Stimulated activated CD4-positive, alpha-beta T cell treated with anti-CD3 and anti-CD28 coated beads, Interleukin-1b, Interleukin-23, amount 100 ng/mL, for 48 hours (primary cell): ENCODE measurements at places on chromosomes 5 and 9.
A peak's percentile ranks its signal among the peaks of the same experiment; 100 is the strongest.

DNA sequence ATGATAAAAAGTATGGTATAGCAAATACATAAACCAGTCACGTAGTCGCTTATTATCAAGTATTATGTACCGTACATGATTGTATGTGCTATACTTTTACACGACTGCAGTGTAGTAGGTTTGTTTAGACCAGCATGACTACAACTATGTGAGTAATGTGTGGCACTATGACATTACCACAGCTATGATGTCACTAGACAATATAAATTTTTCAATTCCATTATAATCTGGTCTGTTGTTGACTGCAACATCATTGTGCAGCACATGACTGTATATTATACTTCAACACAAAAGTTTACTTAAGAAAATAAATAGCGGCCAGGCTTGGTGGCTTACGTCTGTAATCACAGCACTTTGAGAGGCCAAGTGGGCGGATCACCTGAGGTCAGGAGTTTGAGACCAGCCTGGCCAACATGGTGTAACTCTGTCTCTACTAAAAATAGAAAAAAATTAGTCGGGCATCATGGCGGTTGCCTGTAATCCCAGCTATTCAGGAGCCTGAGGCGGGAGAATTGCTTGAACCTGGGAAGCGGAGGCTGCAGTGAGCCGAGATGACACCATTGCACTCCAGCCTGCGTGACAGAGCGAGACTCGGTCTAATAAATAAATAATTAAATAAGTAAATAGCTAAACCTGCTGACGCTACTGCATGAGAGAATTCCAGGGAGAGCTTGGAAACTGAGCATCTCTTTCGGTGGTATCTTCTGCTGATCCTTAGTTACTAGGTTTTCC, 24.6 kb upstream of the JADE2 start:
- DNase-seq: no peak

GRCh38 chr5:138660051-138660572, 84.9 kb upstream of the HSPA9 start:
- no peak for DNase-seq

GRCh38 chr9:8832955-8833354, 1033.4 kb upstream of the DMAC1 start:
- DNase-seq: no peak

DNA sequence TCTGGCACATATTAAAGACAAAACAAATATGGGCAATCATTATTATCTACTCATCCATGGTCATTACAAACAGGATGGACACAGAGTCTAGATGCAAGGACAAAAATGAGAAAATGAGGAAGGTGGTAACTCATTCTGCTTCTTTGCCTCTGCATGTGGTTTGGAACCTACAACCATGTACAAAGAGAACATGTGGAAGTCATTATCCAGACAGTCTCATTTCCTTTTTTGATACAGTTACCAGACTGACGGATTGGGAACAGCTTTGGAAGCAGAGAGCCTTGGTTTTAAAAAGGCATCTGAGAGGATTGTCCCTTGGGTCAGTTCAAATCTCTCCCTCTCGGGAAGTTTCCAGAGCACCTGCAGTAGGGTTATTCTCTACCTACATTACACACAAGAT, 433.4 kb upstream of the TNC start:
- DNase-seq: no peak

GRCh38 chr9:36486933-36487481, 85.7 kb upstream of the MELK start:
- DNase-seq: peak; percentile 60

DNA sequence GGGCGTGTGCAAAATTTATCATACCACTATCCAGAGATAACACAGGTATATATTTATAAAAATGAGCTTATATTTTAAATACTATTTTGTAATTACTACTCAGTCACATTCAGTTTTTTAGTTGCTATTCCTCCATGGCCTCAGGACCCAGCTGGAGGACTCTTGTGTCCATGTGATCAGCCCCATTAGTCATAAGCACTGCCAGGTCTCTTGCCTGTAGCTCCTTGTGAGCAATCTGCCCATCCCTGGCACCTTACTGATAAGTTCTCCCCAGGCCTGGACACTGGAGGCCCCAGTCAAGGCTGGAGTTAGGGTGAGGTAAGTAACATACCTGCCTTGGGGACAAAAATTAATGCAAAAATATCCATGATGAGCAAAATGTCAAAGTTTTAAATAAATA, 29.5 kb upstream of the ADRB2 start:
- DNase-seq: no peak

- DNase-seq: no peak
Observed at GRCh38 chr9:121372239-121373010, 2.4 kb upstream of the STOM start.

DNA sequence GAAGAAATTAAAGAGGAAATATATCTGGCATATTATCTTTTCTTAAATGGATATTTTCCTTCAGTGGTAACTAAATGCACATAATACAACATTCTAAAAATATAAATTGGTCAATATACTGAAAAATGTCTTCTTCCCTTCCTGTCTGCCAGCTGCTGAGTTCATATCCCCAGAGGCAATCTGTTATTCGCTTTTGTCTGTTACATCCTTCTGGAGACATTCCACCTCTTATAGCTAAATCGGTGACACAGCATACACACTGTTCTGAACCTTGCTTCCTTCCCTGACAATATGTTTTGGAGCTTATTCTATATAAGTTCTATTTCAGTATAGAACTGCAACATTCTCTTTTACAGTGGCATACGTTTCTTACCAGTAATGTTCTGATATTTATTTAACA, 147.8 kb downstream of the TENT4A start:
- DNase-seq: no peak

DNA sequence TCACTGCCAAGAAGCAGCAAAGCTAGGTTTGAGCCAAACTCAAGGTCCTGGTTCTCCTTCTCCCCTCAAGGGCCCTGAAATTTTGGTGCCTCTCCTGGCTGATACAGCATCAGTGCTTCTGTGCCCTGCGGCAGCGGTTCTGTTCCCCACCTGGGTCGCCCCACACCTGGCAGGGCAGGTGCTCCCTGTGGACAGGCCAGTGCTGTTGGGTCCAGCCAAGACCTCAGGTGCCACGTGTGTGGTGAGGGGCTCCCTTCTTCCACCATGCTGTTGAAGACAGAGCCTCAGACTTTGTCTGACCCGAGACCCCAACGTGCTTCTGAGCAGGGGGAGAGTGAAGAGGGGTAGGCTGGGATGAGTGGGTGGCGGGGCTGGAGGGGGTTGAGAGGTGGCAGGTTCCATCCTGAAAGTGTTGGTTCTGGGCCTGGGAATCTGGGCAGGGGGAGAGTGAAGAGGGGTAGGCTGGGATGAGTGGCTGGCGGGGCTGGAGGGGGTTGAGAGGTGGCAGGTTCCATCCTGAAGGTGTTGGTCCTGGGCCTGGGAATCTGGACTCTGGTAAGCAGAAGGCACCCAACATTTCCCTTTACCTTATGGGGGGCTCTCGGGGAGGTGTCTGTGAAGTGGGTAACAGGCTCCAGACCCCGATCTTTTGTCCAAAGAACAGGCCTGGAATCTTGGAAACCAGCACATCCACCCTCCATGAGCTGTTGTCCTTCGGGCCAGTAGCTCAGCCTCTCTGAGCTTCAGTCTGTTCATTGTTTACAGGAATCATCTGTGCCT, 2.3 kb downstream of the PLEKHG4B start:
- DNase-seq: no peak

GRCh38 chr5:13510616-13511015, 433.9 kb downstream of the DNAH5 start:
- DNase-seq: no peak

- DNase-seq: no peak
Observed at GRCh38 chr5:142420561-142421227, 95.9 kb upstream of the SPRY4 start.

DNA sequence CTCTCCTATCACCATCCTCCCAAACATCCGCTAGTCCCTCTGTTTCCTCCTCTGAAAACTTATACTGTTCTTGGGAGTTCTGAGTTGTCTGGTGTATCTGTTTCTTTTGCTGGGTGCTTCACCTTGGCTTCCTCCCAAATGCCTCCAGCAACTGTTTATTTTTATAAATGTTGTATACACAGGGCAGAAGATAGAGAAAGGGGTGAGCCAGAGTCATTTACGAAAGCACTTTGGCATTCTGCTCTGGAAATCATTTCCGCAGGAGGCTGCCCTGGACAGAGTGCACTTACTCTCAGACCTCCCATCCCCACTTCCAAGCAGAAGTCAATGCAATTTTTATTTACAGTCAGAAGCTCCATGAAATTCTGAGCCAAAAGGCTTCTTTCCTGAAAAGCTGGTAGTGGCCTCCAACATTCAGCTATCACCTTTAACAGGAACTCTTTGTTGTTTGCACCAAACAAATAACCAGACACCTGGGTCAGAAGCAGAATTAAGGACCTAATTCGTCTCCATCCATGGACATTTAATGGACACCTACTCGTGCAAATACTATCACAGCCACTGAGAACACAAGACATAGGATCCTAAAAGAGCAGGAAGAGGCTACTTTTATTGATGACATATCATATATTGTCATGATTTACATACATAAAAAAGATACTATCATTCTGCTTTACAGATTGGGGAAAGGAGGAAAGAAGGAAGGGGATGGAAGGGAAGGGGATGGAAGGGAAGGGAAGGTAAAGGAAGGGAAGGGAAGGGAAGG, 229.5 kb upstream of the PAPPA start:
- DNase-seq: no peak

DNA sequence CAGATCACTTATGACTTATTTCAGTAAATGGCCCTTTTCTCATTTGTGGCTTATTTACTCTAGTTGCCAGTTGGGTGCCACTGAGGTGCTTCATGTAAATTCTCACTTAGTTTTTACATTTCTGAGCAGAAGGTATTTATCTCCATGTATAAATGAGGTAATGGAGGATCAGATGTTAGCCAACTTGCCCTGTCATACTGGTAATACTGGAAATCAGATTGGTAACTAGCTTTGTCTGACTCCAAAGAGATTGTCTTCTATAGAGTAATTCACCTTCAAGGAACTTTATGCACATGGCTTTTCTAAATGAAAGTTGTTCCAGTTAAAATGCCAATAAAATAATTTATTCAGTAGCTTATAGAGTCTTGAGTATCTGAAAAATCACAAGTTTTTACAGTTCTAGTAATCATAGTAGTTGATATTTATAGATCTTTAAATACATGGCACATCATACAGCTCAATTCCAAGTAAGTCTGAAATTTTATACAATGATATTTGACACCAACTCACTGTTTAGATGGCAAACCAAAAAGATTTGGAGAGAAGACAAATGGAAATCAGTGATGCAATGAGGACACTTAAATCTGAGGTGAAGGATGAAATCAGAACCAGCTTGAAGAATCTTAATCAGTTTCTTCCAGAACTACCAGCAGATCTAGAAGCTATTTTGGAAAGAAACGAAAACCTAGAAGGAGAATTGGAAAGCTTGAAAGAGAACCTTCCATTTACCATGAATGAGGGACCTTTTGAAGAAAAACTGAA, 28.8 kb downstream of the RAB14 start:
- no peak for DNase-seq

GRCh38 chr9:121262953-121263352, 5.0 kb upstream of the GSN start:
- no peak for DNase-seq

- no peak for DNase-seq
Observed at GRCh38 chr9:136626066-136626725, 36.5 kb upstream of the EGFL7 start.

DNA sequence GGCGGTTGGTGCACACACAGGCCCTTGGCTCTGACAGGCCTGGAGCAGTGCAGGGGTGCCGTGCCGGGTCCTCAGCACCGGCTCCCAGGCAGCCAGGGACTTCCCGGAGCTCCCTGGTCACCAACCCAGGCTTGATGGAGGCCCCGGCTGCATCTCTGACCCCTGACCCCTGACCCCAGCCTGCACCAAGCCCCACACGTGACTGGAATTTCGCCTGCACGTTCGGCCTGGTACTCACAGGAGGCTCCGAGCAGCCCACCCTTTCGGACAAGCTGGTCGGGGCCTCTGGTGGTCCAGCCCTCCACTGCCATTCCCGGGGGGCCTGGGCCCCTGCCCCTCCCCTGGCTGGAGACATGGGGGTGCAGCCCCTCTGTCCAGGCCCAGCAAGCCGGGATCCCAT, 25.4 kb upstream of the UBAC1 start:
- DNase-seq: no peak

DNA sequence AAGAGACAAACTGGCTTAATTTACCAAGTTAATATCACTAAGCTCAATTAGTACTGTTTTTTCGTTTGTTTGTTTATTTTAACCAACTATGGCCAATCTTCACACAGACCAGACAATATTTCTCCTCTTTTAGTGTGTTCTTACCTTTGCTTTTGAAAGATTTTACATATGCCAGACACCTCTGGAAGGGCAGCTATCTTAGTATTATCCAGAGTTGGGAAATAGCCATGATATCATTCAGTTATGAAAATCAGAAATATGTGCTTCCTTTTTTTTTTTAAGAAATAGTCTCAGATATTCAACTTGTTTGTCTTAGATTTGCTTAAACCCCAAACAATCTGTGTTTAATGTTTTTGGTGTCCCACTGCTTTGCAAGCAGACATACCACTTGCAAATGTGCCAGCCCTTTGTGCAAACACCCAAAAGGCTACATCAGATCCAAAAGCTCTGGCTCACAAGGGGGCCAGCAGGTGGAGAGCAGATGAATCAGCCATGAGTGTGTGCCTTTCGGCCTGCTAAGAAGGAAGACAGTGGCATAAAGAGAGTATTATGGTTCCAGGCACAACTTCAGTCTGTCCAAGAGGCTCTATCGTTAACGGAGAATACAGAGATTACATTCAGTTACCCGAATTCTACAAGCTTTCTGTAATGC, 147.6 kb downstream of the EFNA5 start:
- DNase-seq: no peak

- DNase-seq: no peak
Observed at GRCh38 chr9:108707120-108707519, 148.7 kb downstream of the ACTL7B start.

DNA sequence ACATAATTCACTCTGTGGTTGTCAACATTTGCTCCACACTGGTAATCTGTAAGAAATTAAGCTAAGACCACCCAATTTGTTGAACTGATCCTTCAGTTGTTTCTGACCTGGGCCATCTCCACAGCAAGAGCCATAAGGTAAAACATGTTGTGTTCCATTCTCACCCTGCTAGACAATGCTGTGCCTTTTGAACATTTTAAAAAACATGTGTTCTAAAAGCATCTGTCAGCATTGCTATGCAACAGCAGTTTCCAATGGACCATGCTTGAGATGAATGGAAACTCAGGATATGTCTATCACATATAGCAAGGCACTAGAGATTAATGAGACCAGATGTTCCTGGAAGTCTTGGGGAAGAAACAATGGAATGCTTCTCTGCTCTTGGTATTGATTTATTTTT, 455.1 kb upstream of the RGMB start:
- no peak for DNase-seq

DNA sequence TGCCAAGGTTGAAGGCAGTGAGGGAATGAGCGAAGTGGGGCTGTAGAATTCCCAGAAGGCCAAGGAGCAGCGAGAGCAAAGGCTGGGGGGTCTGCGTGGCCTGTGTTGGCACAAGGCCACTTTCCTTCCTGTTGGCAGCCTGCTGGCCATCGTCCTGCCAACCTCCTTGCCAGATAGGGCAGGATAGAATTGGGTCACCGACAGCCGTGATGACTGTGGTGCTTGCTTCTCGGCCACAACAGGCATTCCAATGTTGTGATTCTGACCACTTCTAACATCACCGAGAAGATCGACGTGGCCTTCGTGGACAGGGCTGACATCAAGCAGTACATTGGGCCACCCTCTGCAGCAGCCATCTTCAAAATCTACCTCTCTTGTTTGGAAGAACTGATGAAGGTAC, 18.9 kb downstream of the TRIP13 start:
- DNase-seq: no peak
